Spinal cord (tissue), 10 donors: ENCODE measurements at places on chromosomes 7 and 10. TPM values are rescaled to one million over a fixed set of nuclear protein-coding genes. Genes with fewer than 3 reads are reported as not detected.

- H3K27me3 ChIP-seq: no peaks in the 10 kb centered on the region
- no peak overlapping the region for H3K4me3 ChIP-seq
- no peaks in the 10 kb centered on the region for H3K36me3 ChIP-seq
- no peak for DNase-seq
These were observed 19.5 kb upstream of the PPP1R3C start for GRCh38 chr10:91652364-91652763.

GRCh38 chr7:55962014-55962413, 2.4 kb upstream of the NIPSNAP2 start:
- H3K36me3 ChIP-seq: peaks cover 6% of the 10 kb centered on the region
- H3K27me3 ChIP-seq: no peaks in the 10 kb centered on the region
- no peak overlapping the region for H3K27ac ChIP-seq
- no peak for DNase-seq

DNA sequence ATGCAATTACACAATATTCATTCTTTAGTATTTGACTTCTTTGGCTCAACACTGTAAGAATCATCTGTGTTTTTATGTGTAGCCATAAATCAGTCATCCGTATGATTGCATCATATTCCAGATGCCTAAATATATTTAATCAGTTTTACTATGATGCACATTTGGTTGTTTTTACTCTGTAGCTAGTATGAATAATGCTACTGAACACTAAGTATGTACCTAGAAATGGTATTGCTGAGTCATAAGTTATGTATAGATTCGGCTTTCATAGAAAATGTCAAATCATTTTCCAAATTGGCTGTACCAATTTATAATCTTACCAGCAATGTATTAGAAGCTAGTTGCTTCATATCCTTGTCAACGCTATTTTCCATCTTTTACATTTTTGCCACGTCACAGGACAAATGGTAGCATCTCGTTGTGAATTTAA, 197.3 kb upstream of the PLXNA4 start:
- no peaks in the 10 kb centered on the region for H3K27me3 ChIP-seq
- no peak overlapping the region for H3K27ac ChIP-seq
- DNase-seq: no peak
- H3K4me1 ChIP-seq: peaks cover 4% of the 10 kb centered on the region
- no peaks in the 10 kb centered on the region for H3K36me3 ChIP-seq

- H3K36me3 ChIP-seq: peaks cover 14% of the 10 kb centered on the region
- DNase-seq: no peak
- peaks cover 19% of the 10 kb centered on the region for H3K4me1 ChIP-seq
- H3K27me3 ChIP-seq: no peaks in the 10 kb centered on the region
These were observed 1.5 kb upstream of the C10orf95 start for GRCh38 chr10:102452672-102453340.

GRCh38 chr10:3295582-3296151, 123.1 kb upstream of the PITRM1 start:
- DNase-seq: no peak
- no peaks in the 10 kb centered on the region for H3K36me3 ChIP-seq
- H3K27me3 ChIP-seq: no peaks in the 10 kb centered on the region
- no peak overlapping the region for H3K27ac ChIP-seq
- peaks cover 19% of the 10 kb centered on the region for H3K4me1 ChIP-seq

GRCh38 chr10:128867210-128867609, 599.8 kb upstream of the MGMT start:
- H3K27me3 ChIP-seq: no peaks in the 10 kb centered on the region
- no peak for DNase-seq
- peaks cover 18% of the 10 kb centered on the region for H3K4me1 ChIP-seq
- H3K4me3 ChIP-seq: no peak overlapping the region
- H3K36me3 ChIP-seq: no peaks in the 10 kb centered on the region
- no peak overlapping the region for H3K27ac ChIP-seq

DNA sequence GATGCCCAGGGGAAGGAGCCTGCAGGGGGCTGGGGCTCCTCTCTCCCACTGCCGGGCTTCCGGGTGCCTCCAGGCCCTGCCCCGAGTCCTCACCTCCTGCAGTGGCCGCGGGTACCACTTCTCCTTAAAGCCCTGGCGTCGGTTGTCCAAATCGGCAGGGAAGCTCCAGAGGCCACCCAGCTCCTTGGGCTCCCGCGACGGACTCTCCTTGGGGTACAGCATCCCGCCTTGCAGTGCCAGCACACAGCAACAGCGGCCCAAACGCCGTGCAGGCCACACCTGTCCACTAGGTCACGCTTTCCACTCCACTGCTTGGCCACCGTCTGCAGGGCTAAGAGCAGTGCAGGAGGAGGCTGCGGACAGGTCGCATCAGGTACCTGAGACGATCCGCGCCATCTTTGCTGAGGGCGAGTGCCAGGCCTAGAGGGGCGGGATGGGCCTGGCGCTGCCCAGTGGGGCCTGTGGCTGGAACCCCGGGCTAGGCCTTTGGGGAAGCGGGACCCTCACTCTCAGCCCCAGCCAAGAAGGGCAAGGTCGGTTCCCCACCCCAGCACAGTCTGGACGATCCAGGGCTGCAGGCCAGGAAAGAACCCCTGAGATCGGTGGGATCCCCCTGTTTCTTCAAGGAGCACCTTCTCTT, 47.7 kb upstream of the ZNF479 start:
- no peaks in the 10 kb centered on the region for H3K36me3 ChIP-seq
- no peaks in the 10 kb centered on the region for H3K27me3 ChIP-seq
- H3K4me1 ChIP-seq: no peaks in the 10 kb centered on the region
- DNase-seq: no peak
- no peak overlapping the region for H3K4me3 ChIP-seq
- no peak overlapping the region for H3K27ac ChIP-seq

- no peaks in the 10 kb centered on the region for H3K36me3 ChIP-seq
- no peak overlapping the region for H3K27ac ChIP-seq
- peaks cover 24% of the 10 kb centered on the region for H3K4me1 ChIP-seq
- no peak for DNase-seq
- no peaks in the 10 kb centered on the region for H3K27me3 ChIP-seq
- no peak overlapping the region for H3K4me3 ChIP-seq
These were observed 166.8 kb downstream of the RGS10 start for GRCh38 chr10:119375574-119376272.

DNA sequence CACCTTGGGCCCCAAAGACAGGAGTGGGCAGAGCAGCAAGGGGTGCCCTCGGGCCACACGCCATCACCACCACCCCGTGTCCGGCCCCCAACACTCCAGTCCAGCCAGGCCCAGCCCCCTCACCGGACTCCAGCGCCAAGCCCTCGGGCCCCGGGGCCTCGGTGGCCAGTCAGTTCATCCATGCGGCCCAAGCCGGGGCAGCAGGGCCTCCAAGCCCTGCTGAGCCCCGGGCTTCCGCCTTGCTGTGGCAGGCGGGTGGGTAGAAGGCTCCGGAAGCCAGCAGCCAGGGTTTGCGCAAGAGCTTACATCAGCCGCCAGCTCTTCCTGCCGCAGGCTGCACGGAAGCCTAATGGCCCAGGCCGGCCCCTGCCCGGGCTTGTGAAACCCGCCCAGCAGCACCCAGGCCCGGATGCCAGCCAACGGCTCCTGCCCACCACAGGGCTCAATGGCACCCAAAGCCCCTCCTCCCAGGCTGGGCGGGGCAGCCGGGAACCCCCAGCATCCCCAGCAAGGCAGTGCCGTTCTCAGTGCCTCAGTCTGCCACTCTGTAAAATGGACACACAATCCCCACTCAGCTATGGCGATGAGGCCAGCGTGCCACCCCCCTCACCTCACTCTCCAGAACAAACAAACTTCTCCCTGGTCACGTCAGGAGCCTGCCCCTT, 26.5 kb downstream of the TNRC18 start:
- H3K4me1 ChIP-seq: peaks cover 20% of the 10 kb centered on the region
- no peak overlapping the region for H3K4me3 ChIP-seq
- no peak overlapping the region for H3K27ac ChIP-seq
- DNase-seq: no peak
- H3K36me3 ChIP-seq: peaks cover 76% of the 10 kb centered on the region

DNA sequence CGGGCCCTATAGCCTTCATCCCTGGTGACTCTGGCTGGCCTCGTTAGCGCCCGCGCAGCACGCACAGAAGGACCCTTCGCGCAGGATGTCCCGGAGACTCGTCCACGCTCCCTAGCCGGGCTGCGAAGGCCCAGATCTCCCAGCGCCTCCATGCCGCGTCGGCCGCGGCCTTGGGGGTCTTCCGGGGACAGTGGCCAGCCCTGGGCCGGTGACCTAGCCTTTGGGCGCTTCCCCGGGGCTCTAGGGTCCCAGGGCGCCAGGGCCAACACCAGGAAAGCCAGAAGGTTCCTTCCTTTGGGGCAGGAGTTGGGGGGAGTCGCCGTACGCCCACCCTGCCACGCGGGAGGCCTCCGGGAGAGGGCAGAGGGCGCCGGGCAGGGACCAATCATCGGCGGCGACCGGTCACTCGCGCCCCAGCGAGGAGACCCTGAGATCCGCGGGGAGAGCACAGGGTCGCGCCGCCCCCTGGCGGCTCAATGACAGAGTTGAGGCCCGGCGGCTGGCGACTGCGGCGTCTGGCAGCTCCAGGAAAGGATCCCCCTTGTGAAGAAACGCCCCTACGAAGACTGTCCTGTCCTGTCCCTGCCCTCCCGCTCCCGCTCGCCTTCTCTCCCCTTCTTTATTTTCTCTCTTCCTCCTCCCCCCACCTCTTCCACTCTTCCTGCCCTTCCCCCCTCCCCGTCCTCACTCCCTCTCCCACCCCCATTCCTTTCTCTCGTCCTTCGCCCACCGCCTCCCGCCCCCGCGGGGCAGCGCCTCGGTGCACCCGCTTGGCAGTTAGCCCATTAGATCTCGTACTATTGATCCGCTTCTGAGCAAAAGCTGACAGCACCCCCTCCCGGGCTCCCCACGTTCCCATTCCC, 62.3 kb upstream of the LBX1 start:
- H3K27ac ChIP-seq: peak overlapping the region; percentile 75
- peak overlapping the region; percentile 45 for H3K4me3 ChIP-seq
- peaks cover 9% of the 10 kb centered on the region for H3K27me3 ChIP-seq
- no peaks in the 10 kb centered on the region for H3K36me3 ChIP-seq
- peaks cover 53% of the 10 kb centered on the region for H3K4me1 ChIP-seq

DNA sequence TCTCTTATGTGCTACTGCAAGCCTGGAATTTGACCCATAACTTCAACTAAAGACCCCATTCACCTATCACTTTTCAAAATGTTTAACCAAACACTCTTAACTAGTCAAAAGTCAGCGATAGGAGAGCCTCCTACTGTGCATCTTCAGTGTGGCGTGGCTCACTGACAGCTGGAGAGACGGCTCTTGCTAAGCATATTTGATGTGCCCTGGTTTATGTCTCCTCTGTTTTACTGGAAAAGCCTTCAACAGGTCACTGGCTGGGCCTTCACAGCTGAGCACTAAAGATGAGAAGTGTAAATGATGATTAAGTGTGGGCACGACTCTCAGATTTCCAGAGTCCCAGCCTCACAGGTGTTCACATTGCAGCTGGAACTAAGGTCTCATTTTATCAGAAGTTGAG, 472.1 kb downstream of the SEMA3D start:
- no peaks in the 10 kb centered on the region for H3K4me1 ChIP-seq
- no peak overlapping the region for H3K4me3 ChIP-seq
- H3K36me3 ChIP-seq: no peaks in the 10 kb centered on the region
- no peaks in the 10 kb centered on the region for H3K27me3 ChIP-seq
- DNase-seq: no peak

DNA sequence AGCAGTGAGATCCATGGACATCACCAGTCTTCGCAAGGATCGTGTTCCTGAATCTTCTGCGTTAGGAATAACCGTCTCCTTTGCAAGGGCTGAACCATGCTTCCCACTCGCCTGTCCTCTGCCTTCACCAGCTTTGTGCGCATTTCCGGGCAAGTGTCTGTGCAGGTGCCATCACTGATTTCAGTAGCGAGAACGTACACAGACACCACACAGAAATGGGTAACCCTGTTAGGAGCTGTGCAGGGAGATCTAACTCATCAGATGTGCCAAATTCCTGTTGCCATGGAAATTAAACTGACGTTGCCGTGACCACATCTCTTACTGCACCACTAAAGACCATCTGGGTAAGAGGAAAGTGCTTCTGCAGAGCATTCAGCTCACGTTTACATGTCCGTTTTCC, 146.3 kb downstream of the DIP2C start:
- no peak overlapping the region for H3K4me3 ChIP-seq
- no peaks in the 10 kb centered on the region for H3K27me3 ChIP-seq
- peaks cover 23% of the 10 kb centered on the region for H3K4me1 ChIP-seq
- no peak overlapping the region for H3K27ac ChIP-seq
- DNase-seq: peak; percentile 84
- H3K36me3 ChIP-seq: peaks cover 2% of the 10 kb centered on the region

DNA sequence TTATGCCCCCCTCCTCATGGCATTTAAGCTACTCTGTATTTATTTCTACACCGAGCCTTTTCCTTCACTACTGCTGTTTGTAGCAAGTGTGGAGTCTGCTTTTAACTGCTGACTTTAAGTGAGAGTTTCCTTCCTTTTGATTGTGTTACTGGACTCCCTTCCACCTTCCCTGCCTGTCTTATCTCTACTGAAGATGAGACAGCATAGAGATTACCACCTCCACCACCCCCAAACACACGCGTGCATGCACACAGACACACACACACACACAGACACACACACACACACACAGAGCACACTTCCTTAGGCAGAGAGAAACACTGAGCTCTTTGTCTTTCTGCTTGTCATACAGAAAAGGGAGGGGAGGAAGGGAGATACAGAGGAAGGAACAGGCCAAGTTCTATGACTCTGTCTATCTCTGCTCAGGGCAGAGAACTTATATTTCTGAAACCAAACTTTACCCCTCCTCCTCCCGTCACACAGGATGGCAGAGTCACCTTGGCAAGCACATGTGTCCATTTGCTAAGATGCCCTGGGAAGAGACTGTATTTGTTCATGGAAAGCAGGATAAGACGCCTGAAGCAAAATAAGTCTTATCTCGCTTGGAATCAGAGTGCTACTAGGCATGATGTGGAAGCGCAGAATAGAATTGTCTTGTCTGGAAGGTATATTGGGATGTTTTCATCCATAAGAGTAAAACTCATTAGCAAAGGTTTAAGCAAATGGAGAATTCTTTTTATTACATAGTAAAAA, 81.8 kb upstream of the CAV2 start:
- H3K27ac ChIP-seq: peak overlapping the region; percentile 47
- no peak for DNase-seq
- no peaks in the 10 kb centered on the region for H3K36me3 ChIP-seq
- H3K27me3 ChIP-seq: no peaks in the 10 kb centered on the region
- no peak overlapping the region for H3K4me3 ChIP-seq

GRCh38 chr7:64314566-64314965, 805 bp downstream of the ZNF736 start:
- peak overlapping the region; percentile 82 for H3K4me3 ChIP-seq
- H3K36me3 ChIP-seq: no peaks in the 10 kb centered on the region
- peak overlapping the region; percentile 80 for H3K27ac ChIP-seq
- no peak for DNase-seq
- H3K27me3 ChIP-seq: no peaks in the 10 kb centered on the region

- no peak overlapping the region for H3K4me3 ChIP-seq
- no peaks in the 10 kb centered on the region for H3K27me3 ChIP-seq
- H3K27ac ChIP-seq: no peak overlapping the region
- H3K4me1 ChIP-seq: peaks cover 2% of the 10 kb centered on the region
- H3K36me3 ChIP-seq: no peaks in the 10 kb centered on the region
These were observed 25.4 kb upstream of the PRXL2A start for GRCh38 chr10:80382989-80383388.

- DNase-seq: no peak
- no peak overlapping the region for H3K4me3 ChIP-seq
- H3K4me1 ChIP-seq: peaks cover 18% of the 10 kb centered on the region
These were observed 24.5 kb upstream of the YWHAG start for GRCh38 chr7:76383089-76383944.

Gene CAV1
- 71.0 TPM for total RNA-seq
